Ecto neural progenitor cell (in vitro differentiated cells): ENCODE measurements at places on chromosomes 6 and 20.
A peak's percentile ranks its signal among the peaks of the same experiment; 100 is the strongest.

DNA sequence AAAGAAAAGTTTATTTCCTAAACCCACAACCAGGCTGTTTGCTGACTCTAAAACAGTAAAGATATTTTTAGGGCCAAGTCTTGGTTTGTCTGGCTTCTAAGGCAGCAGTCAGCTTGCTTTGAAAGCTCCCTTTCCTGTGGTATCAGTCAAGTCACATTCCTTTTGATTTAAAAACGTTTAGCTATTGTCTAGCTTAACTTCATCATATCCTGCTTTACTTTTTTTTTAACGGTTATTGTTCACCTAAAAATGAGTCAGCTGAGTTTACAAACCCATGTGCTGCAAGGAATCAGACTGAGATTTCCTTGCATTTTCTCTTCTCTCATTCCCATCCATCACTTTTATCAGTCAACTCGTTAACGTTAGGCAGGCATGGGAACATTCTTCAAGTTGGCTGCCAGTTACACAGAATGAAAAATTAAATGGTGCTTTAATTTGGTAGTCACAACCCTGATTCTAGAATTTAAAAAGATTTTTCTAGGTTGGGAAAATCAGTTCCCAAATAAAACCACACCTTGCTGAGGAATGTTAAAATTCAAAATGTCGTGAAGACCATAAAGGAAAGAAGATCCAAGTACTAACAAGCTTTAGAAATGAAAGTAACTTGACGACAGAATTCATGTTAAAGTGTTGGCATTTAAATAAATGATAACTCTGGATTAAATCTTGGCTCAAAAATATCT is 45.9 kb downstream of the ELOVL5 start:
- no peak for DNase-seq

- no peak for DNase-seq
Observed at GRCh38 chr6:163417595-163417994, 3.1 kb downstream of the QKI start.

DNA sequence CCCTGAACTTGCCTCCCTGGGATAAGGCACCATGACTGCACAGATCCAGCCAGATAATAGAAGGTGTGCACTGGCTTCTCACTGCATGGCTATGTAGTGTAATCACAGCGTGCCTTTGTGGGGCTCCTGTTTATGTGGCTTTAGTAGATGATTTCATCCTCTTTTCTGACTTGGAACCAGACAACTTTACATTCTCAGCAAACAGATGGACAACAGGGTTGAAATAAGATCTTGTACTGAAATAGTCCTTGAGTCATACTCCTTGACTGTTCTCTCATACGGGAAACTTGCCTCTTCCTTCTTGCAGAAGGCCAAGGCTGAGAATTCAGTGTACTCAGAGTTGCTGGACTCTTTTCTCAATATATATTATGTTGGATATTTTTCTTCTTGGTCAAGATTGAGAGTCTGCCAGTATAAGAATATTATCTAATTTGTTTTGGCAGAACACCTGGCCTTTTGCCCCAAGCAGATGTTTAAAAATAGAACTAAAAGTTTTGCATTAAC is 25.0 kb upstream of the RNF144B start:
- no peak for DNase-seq

DNA sequence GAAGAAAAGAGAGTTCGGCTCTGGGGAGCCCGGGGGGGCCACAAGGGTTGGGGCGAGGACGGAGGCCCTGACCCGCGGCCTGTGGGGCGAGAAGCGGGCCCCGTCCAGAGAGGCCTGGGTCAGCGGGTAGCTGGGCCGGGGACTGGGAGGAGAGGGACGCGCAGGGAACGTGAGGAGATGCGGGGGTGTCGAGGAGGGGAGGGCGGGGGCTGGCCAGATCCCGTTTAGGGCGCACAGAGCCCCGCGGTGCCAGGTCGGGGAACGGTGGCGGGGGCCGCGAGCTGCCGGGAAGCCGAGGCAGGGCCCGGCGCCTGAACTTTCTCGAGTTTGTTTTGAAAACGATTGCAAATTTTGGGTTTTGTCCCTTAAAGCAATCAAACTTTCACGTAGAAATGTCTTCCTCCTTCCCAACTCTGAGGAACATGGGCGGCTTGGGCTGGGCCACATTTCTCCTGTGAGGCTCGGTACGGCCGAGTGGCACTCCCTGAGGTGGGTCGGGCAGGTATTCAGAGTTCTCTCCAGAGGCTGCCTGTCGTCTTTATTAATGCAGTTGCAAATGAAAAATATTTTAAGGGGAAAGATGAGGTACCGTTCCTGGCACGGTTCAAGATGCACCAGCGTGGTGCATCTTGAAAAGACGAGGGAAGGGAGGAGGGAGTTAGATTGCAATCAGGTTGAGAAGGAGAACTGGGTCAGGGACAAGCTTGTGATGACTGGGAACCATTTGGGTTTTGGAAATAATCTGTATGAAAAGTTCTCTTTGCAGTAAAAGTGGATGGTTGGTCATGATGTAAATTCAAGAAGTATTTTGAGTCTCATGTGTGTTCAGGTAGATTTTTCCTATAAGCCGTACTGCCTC is 972 bp downstream of the RNF8 start:
- DNase-seq, result no peak

DNA sequence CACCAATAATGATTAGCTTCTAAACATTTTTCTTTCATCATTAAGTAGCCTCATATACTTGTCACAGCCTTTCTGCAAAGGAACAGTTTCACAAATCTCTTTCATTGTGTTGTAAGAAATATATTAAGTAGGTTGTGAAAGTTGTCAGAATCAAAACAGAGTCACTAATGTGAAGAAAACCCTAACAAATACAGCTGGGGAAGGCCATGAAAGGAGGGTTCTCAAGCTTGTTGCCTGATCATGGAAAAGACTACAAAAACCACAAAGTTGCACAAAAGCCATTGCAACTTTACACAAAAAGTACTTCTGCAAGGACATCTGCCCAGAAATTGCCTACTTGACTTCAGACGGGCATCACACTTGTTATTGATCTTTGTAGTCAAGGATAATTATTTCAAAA is 216.1 kb downstream of the ALDH8A1 start:
- no peak for DNase-seq

- no peak for DNase-seq
Observed at GRCh38 chr20:58175425-58175824, 53.0 kb downstream of the ANKRD60 start.

GRCh38 chr20:39038047-39038446 is 75.9 kb downstream of the DHX35 start:
- DNase-seq, result no peak

DNA sequence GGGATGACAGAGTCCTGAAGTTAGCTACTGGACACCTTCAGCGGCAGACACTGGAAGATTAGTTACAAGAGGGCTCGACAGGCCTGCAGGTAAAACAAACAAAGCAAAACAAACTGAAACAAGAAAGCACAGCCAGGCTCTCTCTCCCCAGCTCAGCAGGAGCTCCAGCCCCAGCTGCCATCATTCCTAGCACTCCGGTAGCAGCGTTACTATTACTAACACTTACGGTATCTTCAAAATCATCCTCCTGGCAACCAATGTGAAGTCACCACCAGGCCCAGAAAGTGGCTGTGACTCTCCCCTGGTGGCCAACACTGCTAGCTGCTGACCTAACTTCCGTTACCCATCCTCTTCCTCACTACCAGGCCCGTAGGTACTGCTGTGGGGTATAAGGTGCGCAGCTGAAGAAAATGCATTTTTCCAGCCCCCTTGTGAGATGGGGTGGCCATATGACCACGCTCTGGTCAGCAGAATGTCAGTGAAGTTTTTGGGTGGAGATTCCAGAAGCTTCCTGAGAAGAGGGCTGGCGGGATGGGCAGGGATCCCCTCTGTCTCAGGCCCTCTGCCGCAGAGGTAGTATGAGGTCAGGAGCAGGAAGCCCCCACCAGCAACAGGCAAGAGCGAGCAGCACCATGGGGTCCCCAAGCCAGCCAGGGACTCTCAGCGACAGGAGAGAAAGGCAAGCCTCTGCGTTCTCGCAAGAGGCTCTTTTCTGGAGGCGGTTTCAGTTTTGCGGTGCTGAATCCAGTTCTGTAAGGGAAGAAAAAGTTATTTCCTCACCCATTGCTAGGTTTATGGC is 37.4 kb upstream of the TBXT start:
- DNase-seq, result no peak

GRCh38 chr20:44678242-44678641 is 26.7 kb upstream of the ADA start:
- DNase-seq, result no peak

DNA sequence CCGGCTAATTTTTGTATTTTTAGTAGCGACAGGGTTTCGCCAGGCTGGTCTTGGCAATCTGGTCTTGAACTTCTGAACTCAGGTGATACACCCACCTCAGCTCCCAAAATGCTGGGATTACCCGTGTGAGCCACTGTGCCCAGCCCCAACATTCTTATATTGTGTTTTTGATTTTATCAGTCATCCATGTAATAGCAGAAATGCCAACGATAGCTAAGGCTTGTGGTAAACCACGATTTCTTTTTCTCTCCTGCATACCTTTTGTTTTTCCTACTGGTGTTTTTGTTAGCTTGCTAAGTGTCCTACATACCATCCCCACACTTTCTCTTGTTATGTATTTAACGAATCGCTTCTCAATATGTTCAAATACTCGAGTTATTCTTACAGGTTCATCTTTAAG is 12.1 kb downstream of the PHACTR2 start:
- no peak for DNase-seq

DNA sequence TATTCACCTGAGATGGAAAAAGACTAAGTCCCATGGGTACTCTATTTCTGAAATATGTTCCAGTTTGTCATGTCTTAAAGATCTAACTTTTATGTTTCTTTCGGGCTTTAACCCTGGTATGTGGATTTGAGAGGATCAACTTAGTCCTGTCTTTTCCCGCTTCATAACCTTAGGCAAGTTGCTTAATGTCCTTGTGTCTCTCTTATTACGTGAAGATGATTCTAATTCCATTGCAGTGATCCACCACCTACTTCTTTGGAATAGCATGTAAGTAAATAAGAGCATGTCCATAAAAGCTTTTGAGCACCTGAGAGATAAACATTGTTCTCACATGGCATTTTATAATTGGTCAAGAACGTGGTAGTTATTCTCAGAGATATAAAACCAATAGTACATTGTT is 23.0 kb downstream of the SPTLC3 start:
- no peak for DNase-seq

GRCh38 chr6:4775494-4776130 is 592 bp upstream of the CDYL start:
- peak; percentile 92 for DNase-seq

DNA sequence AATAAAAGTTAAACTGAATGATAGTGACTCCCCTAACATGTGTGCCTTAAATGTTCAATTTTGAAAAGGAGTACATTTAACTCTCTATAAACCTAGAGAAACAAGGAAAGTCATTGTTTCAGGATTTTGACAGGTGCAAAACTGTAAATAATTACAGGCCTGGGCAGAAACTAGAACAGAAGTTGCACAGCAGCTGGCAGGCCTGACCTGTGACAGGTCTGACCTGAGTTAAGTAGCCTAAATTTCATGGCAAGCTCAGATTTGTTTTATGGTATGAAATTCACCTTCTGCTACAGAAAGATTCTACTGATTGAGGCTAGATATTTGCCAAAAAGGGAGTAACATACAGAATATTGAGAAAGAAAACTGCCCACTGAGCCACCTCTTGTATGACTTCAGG is 166.1 kb downstream of the CDKAL1 start:
- no peak for DNase-seq

GRCh38 chr6:53718597-53719460 is 53.3 kb upstream of the KLHL31 start:
- no peak for DNase-seq

DNA sequence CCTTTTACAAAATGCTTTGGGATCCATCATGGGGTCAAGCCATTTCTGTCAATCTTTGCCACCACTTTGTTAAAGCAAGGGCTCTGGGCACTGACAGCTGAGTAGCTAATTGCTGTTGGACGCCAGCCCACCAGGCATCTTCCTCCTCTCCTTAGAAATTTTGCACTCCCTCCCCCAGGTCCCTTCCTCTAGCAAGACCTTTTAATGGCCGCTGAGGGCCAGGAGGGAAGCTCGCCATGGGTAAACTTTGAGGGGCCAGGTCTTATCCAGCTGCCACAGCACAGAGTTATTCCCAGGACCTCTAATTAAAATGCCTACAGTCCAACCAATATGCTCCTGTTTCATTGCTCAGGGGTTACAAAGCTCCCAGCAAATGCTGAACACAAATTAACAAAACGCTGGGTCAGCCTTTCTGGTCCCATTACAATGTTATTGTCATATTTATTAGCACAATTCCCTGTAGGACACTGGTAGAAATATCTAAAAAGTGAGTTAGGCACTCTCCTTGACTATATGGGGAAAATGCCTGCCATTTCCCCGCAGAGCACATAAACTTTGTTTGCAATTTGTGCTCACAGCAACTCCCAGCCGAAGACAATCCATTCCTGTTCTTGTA is 16.8 kb downstream of the SCML4 start:
- DNase-seq, result peak; percentile 43

- no peak for DNase-seq
Observed at GRCh38 chr6:25341923-25342619, 62.9 kb downstream of the CARMIL1 start.

GRCh38 chr6:132506869-132507808 is 5.8 kb downstream of the STX7 start:
- no peak for DNase-seq

DNA sequence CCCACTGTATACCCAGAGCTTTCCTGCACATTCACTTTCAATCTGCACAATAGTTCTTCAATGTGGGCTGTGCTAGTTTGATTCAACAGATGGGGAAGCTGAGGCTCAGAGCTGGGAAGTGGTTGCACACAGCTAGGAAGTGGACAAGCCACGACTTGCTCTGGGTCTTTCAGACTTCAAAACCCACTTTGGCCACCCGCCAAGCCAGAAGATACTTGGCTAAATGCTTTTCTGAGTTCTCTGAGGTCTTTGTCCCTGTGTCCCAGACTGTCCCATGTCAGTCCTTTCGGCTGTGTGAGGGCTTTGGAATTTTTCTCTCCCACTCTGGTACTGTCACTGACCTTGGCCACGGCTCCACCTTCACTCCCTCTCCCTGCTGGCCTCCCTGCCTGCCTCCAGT is 10.6 kb downstream of the PDYN start:
- no peak for DNase-seq

DNA sequence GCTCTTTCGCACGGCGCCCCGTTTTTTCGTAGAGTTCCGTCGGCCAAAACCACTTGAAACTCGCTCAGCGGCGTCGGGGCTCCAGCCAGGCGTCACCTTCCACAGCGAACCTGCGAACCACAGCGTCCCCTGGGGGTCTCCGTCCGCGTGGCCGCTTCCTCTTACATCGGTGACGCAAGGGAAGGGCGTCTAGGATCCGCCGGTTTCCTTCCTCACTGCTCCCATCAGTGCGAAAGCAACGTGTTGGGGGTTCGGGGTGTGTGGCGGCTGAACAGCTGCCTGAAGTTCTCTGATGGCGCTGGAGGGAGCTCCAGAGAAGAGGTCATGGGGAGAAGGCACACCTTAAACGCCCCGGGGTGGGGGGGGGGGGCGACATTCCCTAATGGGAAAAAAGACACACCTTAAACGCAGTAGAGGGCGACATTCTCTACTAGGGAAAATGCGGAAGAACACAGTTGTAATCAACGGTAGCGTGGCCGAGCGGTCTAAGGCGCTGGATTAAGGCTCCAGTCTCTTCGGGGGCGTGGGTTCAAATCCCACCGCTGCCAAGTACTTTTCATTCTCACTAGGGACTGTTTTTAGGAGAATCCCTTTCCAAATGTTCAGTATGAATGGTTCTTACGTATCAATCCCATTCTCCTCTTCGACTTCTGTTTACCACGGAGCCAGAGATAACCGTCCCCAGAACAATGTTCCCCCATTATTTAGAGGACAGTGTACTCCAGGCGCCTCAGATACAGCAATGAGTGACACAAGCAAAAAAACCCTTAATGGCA is 16.4 kb downstream of the ZNF311 start:
- peak; percentile 90 for DNase-seq
